Cardiac septum (tissue), 1 donor: ENCODE measurements at places on chromosomes 5 and 9. TPM values are rescaled to one million over a fixed set of nuclear protein-coding genes. Genes with fewer than 3 reads are reported as not detected.

DNA sequence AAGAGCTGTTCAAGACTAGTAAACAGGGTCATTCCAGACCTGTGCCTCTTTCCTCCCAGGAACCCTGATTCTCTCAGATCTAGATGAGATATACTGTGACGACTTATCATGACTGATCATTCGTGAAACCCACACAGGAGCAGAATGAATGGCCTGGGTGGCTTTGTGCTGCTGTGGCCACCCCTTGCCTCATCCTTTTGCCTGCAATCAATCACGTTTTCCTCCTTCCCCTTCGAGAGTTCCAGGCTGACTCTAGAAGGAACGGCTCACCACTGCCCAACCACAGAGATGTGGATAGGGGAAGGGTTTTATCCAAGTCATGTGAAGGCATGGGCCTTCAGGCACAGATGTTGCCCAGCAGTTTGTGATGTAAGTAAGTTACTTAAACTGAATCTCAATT, 5.8 kb downstream of the ANXA6 start:
- DNase-seq: no peak

- no peak for DNase-seq
Observed at GRCh38 chr5:129899454-129899853, 4.8 kb upstream of the CHSY3 start.

DNA sequence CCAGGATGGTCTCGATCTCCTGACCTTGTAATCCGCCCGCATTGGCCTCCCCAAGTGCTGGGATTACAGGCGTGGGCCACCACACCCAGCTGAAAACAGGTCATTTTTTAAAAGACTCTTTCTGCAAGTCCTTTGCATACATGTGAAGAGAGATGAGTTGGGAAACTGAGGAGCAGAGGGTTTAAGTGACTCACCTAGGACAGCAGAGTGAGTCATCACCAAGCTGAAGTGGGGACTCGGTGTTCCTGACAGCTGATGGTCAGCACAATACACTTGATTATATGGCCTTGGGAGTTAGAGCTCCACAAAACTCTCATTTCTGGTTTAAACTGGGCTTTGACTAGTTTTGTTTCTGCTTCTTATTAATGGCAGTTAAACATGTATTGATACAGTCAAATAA, 38.1 kb upstream of the SSBP2 start:
- DNase-seq: no peak

The C5orf46 gene
- 13.0 TPM for total RNA-seq

DNA sequence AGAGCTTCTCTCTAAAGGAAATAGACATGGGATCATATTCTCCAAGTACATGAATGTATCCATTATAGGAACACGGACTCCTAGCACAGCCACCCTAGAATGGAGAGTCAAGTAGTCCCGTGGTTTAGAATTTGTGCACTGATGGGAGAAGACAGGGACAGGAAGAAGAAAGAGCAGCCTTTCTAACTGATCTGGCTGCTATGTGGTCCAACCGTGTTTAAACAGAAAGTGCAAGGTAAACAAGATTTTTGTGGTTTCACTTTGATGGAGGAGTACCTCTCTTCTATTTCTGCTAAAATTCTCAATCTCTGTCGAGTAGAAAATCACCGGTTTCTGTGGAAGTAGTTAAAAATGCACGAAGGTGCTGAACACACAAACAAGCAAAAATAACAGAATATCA, 171.3 kb downstream of the ST8SIA4 start:
- DNase-seq: no peak

The PTGDS gene
- 1,323 TPM for total RNA-seq

- no peak for DNase-seq
Observed at GRCh38 chr5:98982880-98983279, 54.1 kb upstream of the CHD1 start.

DNA sequence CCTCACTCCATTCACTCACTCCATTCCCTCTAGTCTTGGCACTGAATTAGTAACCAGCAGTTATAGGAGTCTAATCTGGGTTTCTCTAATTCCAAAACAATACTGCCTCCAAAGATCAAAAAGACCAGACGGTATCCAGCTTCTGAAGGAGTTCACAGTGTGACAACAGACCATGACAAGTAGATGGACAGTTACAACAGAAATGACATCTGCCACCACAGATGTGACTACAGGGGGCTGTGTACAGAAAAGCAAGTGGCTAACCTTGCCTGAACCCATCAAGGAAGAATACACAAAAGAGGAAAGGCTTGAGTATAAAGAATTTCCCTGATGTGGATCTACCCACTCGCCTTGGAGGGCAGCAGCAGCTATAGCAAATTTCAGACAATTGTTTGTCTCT, 112.4 kb downstream of the ACTL7B start:
- DNase-seq: no peak

DNA sequence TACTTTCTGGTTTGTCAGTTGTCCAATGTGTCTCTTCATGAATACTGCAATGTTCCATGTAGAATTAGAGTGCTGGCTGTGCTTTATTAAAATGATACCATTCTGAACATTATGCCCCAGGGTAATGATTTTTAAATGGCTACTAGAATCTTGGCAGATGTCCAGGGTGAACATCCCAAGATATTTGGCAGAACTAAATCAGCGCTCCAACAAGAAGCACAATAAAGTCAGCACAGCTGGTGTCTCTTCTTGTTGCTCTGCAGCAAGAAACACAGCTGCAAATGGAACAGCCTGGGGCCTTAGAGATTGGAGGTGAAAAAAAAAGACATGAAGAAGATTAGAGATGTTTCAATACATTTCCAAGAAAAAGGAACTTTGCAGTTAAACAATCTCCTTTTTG, 248.3 kb downstream of the CDH18 start:
- DNase-seq: no peak

The PCDHAC2 gene
- total RNA-seq: 0.67 TPM

GRCh38 chr5:20536341-20536740, 548.3 kb upstream of the CDH18 start:
- DNase-seq: no peak

- no peak for DNase-seq
Observed at GRCh38 chr5:17190799-17191391, 26.5 kb upstream of the BASP1 start.

- DNase-seq: no peak
Observed at GRCh38 chr5:67416133-67416937, 219.7 kb upstream of the CD180 start.

DNA sequence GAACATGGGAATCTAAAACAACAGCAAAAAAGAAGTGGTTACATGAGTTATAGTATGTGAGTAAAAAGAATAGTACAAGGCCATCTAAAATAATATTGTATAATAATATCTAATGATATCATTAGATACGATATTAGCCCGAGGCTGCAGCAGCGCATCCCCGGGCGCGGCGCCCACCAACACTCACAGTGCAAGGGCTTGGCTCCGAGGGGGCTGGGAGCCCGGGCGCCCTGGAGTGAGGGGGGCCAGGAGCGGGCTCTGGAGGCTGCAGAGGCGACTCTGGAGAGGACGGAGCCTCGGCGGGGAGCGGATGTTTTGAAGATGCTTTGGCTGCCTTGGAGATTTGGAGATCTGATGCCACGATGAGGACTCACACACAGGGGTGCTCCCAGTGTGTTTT, 68.1 kb upstream of the TMEM252 start:
- no peak for DNase-seq

GRCh38 chr5:167626341-167627123, 664.9 kb upstream of the WWC1 start:
- DNase-seq: no peak

The PCDHGC5 gene
- 6.1 TPM for total RNA-seq

GRCh38 chr5:144103611-144104485, 66.6 kb downstream of the YIPF5 start:
- DNase-seq: no peak

DNA sequence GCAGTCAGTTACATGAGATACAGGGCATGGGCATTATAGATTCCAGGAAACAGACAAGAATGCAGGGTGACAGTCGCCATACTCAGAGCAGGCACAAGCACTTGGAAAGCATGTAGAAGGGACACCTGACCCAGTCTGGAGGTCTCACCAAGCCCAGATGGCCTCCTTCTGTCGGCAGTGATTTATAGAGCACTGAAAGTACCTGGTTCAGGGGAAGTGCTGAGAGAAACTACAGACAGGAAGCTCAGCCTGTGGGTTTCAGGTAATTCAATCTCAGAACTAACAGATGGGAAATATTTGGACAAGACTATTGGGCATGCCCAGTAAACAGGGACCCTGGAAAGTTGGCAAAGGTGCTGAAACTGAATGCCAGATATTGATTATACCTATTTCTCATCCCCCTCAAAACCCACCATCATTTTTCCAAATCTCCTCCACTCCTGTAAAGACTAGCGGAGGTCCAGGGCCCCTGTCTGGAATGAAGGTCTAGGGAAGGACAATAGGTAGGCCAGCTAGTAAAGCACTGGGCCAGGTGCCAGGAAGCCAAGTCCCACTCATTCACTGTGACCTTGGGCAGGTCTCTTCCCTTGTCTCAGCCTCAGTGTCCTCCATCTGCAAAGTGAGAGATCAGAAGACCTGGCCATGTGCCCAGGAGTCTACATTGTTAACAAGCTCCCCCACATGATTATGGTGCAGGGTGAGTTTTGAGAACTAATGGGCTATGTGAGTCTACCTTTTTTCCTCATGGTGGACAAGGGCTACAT, 26.9 kb downstream of the KLHL3 start:
- no peak for DNase-seq

DNA sequence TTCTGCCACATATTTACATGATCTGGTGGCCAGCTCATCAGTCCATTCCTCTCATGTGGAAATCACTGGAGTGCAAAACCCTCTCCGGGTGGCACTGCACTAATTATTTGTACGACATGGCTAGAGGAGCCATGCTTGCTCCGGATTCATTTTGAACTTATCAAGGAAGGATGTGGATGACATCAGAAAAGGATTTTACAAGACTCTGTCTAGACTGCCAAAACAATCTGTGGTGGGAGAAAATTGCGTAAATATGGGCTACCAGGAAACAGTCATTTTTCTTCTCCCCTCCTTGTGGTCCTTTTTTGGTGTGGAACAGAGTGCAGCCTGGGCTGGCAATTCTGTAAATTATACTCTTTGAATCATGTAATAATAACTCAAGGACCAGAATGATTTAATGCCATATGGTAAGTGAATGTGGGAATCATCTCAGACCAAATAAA, 123.4 kb upstream of the IFNE start:
- no peak for DNase-seq

GRCh38 chr9:76602199-76602598, 143.2 kb downstream of the GCNT1 start:
- no peak for DNase-seq

The SLC4A9 gene
- 0.19 TPM for total RNA-seq

The SCGB3A1 gene
- total RNA-seq: not detected

GRCh38 chr5:38543074-38543473, 13.4 kb downstream of the LIFR start:
- DNase-seq: no peak

- DNase-seq: no peak
Observed at GRCh38 chr5:101306391-101307137, 403.5 kb upstream of the ST8SIA4 start.

GRCh38 chr9:109048822-109049221, 35.5 kb upstream of the CTNNAL1 start:
- no peak for DNase-seq

GRCh38 chr9:28050046-28050445, 476.8 kb upstream of the C9orf72 start:
- DNase-seq: no peak

The GRM6 gene
- total RNA-seq: not detected

- no peak for DNase-seq
Observed at GRCh38 chr9:117636681-117637080, 67.5 kb upstream of the TLR4 start.

The SV2C gene
- total RNA-seq: 0.67 TPM

DNA sequence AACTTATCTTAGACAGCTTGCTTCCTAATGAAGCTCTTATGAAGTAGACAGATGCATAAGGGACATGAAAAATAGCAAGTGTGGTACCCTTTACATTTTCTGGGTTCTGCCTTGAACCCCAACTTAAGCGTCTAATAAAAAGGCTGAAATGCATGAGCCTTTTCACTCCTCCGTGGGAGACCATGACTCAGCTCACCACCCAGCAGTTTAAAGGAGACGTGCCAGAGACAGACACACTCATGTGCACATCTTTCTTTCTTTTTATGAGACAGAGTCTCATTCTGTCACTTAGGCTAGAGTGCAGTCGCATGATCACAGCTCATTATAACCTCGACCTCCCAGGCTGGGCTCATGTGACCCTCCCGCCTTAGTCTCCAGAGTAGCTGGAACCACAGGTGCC, 22.3 kb downstream of the CTXN3 start:
- no peak for DNase-seq

- DNase-seq: no peak
Observed at GRCh38 chr9:136551401-136552116, 5.7 kb upstream of the NOTCH1 start.

The CD72 gene
- 0.59 TPM for total RNA-seq

DNA sequence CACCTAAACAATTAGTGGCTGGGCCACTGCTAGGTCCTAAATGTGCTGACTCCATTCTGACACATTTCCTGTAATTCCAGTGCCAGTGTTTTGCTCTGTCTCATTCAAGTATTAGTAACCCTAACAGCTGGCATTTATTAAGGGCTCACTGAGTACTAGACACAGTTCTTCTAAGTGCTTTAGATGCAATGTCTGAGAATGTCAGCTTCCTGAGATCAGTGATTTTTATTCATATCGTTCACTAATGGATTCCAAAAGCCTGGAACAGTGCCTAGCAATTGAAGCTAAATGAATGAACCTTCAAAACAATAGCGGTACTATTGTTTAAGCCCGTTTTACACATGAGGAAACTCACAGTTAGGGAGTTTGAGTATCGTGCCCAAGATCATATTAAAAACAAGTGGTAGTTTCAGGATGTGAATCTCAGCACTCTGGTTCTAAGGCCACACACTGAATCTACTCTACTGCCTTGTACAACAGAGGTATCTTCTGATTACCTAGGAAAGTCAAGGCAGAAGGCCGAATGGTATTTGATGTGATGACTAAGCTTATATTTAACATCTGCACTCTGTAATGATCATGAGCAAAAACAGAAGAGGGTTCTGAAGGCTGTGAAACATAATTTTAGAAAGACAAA, 304.0 kb downstream of the PJA2 start:
- no peak for DNase-seq

The PCDHGB2 gene
- total RNA-seq: 16.2 TPM
